ENCODE measurements at places on chromosomes 1 and 21.

- no peak for DNase-seq
Observed at GRCh38 chr1:63740432-63740831, 33.4 kb upstream of the ROR1 start.

DNA sequence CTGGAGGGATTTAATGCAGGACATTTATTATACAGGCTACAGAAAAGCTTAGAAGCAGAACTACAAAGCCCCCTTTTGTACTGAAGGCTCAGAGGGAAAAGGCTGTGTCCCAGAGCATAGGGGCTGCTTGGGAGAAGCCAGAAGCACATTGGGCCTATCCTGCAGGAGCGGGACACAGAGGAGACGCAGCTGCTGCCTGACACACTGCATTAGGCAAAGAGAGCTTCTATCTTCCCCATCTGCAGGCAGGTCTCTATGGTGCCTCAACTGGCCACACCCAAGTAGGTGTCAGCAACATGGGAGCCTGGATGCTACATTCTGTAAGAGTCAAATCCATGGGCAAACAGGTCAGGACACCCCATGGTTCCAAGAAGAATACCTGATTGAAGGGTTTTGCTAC is 595.9 kb downstream of the AJAP1 start:
- DNase-seq: no peak

DNA sequence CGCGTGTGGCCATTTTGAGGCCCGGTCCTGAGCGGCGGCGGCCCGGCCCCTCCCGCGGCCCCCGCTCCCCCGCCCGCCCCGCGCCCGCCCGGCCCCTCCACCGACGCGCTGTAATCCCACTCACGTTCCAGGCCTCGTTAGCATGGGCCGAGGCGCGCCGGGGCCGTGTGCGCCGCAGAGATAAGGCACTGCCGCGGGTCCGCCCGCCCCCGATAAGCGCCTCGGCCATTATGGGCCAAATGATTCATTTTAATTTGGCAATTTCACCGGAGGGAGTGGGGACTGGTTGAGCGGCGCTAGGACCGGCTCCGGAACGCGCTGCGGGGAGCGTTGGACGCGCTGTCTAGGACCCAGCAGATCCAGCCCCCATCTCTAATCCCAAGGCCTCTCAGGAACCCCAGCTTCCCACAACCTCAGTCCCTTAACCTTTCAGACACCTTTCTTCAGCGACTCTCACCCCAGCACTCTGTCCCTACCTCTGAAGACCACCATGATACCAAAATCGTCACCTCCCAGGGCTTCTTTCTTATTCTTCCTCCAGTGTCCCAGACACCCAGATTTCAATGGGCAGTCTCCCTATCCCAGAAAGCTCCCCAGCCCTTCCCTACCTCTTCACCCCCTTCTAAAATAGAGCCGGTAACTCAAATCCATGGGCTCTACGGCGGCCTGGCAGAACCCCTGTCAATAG is at the start of gene TAL1:
Gene TAL1 (minus strand): TSS at position 39 of the 688 bp plus-strand sequence. CDS start 6,337 bp downstream, outside the sequence.
- DNase-seq: no peak

DNA sequence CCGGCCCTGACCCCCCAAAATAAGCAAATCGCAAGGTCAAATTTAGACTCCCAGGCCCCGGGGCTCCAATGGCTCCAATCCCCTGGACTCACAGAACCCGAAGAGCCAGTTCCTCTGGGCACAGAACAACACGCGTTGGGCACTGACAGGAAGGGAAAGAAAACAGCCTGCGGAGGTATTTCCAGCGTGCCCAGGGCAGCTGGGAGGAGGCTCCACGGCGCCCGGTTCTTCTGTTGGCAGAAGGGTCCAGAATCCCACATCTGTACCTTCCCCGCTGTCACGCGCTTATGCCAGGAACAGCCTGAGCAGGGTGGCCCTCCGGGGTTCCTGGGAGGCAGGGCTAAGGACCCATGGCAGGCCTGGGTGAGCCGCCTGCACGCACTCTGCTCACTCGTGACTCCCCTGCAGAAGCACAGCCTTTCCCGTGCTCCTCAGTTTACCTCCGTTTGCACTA is 85.5 kb downstream of the RIPK4 start:
- DNase-seq: no peak

GRCh38 chr1:941588-942383 is 17.3 kb downstream of the NOC2L start:
- DNase-seq: no peak

DNA sequence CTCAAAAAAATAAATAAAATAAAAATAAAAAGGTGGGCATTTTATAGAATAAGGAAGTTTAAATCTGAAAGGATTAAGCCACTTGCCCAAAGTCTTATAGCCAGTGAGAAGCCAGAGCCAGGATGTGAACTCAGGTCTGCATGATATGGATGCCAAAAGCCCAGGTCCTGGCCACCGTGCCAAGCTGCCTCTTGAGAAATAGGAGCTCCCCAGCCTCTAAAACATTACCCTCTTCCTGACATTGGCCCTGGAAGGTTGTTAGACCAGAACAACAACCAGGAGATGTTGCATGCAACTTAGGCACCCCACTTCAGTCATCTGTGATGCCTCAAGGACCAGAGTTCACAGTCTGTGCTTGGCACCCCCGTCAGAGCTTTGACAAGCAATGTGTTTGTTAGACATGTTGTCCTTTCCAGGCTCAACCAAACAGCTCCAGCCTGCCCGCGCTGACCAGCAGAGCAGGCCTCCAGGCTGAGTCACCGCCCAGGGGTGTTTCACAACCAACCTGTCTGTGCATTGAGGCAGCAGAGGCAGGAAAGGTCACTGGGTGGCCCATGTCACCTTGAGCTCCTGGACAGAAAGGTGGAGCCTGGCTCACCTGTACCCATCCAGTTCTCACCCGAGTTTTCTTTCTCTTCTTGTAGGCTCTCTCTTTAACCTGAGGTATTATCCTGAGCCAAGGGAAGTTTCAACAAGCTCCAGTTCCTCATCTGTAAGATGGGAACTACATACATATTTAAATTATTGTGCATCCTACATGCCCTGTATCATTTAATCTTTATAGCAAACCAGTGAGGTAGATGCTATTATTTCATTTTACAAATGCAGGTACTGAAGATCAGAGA is 14.9 kb upstream of the MED18 start:
- no peak for DNase-seq
